ENCODE measurements at places on chromosomes 12 and 14.

DNA sequence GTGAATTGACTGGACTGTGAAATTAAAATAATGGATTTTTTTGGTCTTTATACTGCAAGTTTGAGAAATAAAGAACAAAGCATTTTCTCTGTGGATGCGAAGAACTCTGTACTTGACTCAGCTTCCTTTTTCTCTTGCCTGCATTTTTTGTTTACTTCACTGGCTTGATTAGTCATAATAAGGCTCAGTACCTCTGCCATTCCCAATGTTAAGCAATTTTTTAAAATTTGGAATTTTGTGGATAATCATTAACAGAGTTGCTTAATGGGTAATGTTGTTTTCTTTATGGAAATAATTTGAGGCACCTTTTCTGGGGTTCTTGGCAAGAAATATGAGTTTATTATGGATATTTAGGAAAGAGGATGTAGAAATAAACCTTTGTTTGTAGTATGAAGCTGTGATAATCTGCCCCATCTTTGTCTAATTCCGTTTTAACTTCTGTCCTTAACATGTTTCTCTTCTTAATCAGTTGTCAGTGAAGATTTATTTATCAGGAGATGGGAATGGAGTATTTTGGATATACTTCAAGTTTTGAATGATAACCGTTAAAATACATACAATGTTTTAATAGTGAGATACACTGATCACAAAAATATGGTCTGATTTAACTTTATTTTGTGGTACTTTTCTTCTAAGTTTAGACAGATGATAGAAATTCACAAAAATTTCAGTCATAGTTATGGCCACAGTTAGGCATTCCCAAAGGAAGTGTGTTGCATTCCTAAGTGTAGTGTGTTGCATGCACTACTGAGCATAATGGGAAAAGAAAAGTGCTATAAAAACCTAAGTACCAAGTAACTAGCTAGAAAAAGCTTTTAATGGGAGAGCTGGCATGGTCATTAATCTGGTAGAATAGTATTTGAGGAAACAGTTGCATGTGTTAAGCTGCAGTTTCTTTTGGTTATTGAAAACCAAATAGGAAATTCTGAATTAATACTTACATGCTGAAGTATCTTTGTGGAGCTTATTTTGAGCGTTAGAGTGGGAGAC, 27.7 kb downstream of the WNK1 start:
- no peak for DNase-seq

DNA sequence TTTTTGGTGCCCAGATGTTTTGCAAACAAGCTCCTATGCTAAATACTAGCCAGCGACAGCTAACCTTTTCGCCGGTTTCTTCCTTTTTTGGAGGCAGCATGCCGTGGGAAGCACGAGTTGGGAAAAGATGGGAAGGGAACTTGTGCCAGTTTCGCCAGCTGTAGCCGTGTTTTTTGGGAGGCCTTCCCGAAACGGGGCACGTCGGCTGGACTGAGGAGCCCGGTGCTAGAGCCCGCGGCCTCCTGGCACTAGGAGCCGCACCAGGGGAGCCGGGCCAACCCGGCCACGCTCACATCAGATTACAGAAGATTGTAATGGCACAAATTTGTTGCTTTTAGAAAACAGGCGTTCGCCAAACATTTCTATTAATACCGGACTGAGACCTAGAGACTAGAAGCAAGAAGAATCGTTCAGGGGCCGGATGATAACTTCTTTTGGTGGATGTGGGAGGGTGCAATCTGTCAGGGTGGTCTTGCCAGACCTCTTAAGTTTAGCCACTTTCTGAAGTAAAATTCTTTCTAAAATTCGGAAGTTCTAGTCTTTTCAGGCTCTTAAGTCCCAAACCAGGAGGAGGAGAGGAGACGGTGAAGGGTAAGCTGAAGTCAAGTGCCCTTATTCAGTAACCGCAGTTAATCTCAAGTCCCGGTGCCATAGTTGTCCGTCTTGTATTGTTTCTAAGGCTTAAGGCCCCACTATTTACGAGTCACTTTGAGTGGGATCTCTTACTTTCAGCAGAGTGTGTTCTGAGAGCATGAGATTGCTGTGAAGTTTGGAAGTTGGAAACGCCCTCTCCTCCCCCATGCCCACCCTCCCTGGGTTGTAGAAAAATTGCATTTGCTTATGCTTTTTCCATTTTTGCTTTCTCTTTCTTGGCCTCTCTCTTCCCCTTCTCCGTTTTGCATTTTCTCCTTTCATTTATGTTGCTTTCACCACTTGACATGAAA, 1.3 kb downstream of the RASSF3 start:
- no peak for DNase-seq

DNA sequence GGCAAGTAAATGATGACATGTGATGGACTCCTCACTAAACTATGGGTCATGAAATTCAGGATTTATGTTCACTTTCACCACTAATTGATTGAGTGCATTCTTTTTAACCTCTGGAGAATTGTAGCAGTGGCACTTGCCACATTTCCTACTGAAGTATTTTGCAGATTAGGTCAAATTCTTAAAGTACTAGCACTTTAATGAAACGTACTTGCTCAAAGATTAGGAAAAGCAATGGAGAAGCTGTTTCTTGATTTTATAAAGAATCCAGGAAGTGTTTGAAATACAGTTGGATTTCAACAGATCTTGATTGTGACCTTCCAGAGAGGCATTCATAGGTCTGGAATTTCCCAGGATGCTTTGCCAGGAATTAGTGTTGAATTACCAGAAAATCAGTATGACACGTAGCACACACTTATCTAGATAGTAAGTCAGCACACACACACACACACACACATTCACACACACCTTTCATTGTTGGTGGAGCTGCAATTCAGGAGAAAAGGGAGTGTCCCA, 162.6 kb downstream of the MYRFL start:
- DNase-seq = no peak

- no peak for DNase-seq
Measured at GRCh38 chr14:71652368-71652767, 279.9 kb upstream of the RGS6 start.
